Chondrocyte (in vitro differentiated cells): ENCODE measurements at places on chromosomes 12 and 14.
A peak's percentile ranks its signal among the peaks of the same experiment; 100 is the strongest.

- DNase-seq, result no peak
Observed at GRCh38 chr14:89359477-89360222, 57.4 kb downstream of the FOXN3 start.

GRCh38 chr12:57722716-57723629 is 15.6 kb downstream of the AGAP2 start:
- no peak for DNase-seq

GRCh38 chr12:53427905-53428594 is 4.4 kb downstream of the AMHR2 start:
- no peak for DNase-seq

DNA sequence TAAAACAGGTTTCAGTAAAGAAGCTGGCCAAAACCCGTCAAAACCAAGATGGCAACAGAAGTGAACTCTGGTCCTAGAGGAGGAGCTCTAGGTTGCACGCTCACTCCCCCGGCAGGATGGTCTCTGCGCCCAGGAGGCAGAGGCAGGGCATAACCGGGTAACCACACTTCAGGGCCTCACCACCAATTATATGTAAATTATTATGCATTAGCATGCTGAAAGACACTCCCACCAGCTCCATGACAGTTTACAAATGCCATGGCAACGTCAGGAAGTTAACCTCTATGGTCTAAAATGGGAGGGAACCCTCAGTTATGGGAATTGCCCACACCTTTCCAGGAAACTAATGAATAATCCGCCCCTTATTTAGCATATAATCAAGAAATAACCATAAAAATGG is 20.1 kb upstream of the SLC6A12 start:
- DNase-seq, result no peak

GRCh38 chr14:68730811-68731425 is 61.9 kb downstream of the ZFP36L1 start:
- DNase-seq, result no peak

- no peak for DNase-seq
Observed at GRCh38 chr12:12946686-12947355, 5.1 kb downstream of the GPRC5D start.

GRCh38 chr12:52360663-52361271 is 6.5 kb downstream of the KRT85 start:
- DNase-seq, result no peak

DNA sequence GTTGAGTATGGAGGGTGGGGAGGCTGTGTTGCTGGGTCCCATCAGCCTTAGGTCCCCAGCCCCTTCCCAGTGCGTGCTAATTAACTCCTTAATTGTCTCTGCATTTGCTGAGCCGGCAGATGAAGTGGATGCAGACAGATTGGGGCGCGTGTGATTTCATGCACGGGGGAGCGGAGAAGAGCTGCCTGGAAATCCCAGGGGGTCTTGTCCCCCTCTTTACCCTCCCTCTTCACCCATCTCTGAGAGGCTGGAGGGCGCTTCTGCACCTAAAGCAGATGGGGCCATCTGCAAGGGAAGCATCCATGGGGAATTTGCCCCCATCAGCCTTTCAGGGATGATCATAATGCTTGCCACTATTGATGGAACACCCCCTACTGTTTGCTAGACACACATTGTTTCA is 4.4 kb upstream of the ASIC1 start:
- DNase-seq, result peak; percentile 22
